ENCODE measurements at places on chromosomes 5 and 9. TPM values are rescaled to one million over a fixed set of nuclear protein-coding genes. Genes with fewer than 3 reads are reported as not detected.

- no peak for DNase-seq
Observed at GRCh38 chr5:77312413-77312812, 101.9 kb downstream of the PDE8B start.

DNA sequence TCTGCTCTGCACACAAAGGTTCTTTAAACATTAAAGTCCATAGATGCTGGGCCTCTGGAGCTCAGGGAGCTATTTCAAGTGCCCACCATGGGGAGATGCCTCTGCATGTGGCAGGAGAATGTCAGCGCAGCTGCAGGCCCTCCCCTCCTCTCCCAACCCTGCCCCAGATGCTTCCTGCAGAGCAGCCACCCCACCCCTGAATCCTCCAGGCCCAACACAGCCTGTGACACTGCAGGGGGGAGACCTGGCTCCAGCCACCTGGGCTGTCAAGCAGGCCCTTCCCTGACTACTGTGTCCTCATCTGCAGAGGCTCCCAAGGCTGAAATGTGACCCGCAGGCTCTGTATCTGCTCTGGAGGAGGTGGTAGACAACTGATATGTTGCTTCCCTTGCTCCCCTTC is 213.9 kb downstream of the GABBR2 start:
- no peak for DNase-seq

GRCh38 chr5:73451224-73452130 is 2.9 kb upstream of the FOXD1 start:
- DNase-seq = no peak

DNA sequence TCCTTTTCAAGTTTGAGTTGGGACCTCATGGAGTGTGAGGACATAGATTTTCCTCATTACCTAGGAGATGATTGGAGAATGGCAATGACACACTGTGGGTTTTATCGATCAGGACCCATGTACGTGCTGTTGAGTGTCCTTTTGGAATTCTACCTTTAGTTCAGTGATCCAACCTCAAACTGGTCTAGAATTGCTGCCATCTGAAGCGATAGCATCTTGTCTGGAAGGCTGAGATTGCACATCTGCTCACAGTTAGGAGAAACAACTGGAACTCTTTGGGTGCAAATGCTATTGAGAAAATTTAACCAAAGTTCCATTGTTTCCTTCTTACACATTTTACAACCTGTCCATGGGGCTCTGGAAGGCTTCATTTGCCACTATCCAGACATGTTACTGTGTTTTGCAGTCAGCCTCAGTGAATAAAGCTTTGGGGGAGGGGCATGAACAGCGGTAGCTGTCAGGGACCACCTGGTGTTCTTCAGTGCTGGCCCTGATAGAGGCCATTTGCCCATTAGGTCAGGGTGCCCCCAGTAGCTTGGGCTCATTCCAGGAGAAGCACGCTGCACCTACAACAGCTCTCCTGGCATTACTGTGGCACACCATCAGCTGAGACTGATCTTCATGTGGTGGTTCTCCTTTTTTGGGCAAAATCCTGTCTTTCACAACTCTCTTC is 123.1 kb downstream of the PDE8B start:
- peak; percentile 78 for DNase-seq

DNA sequence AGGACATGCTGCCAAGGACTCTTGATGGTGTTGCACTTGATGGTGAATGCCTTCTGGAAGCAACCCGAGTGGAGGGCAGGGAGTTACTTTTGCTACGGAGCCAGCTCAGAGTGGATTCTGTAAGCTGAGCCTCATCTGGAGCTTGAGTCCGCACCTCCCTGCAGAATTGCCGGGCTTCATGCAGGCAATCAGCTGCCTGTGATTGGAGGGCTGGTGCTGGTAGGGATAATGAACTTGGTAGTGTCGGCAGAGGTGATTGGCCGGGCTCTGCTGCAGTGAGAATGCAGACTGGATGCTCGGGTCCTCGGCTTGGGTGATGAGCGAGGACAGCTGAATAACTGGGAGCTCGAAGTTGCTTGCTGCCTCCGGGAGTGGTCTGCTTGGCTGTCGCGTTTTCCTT is 23.1 kb downstream of the SLC25A25 start:
- DNase-seq = peak; percentile 75

DNA sequence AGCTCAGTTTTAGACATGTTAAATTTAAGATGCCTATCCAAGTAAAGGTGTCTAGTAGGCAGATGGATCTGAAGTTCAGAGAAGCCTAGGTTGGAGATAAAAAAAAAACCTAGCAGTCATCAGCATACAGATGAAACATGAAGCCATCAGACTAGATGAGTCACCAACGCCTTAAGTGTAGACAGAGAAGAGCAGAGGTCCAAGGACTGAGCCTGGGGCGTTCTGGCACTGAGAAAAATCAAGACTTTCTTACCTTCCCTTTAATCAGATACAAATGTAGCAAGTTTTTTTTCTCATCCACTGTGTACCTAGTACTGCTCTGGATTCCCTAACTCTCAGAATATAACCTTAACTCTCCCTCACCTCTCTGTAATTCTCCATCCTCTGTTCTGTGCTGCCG is 97.3 kb downstream of the SIL1 start:
- no peak for DNase-seq

GRCh38 chr9:94941211-94941875 is 214.8 kb downstream of the AOPEP start:
- no peak for DNase-seq

- no peak for DNase-seq
Observed at GRCh38 chr9:21836437-21837161, 34.2 kb downstream of the MTAP start.

- no peak for DNase-seq
Observed at GRCh38 chr5:170087168-170087817, 18.4 kb upstream of the FOXI1 start.

GRCh38 chr5:120779674-120780073 is 315.6 kb downstream of the PRR16 start:
- DNase-seq = no peak

DNA sequence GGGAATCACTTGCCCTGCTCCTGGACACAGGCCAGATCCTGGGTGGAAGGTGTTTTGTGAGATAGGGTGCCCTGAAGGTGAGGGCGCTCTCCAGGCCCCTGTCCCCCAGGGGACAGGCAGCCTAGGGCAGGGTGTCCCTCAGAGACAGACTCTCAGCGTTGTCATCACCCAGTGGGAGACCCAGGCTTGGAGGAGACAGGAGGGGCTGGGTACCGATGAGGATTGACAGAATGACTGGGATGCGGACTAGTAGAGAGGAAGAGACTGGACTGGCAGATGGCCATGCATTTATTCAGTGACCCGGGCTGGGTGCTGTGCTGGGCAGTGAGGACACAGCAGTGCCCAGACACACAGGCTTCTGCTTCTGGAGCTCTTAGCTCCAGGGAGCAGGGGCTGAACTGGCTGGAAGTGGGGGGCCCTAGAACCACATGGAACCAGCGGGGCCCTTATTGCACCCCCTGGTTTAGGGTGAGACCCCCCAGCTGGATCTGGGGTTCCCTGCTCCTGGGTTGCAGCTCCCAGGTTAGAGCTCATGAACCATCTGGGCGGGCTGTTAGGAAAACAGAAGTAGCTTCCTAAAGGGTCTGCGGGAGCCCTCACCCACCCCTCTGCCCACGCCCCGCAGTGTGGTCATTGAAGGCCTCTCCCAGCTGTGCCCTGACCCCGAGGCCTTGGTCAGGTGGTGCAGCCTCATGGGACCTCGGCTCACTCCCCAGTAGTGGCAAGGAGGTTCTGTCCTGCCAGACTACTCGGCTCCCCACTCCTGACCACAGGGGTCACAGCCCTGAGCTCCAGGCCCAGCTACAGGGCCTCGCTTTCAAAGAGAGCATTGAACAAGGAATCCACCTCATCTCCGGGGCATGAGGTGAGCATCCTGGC is 116.7 kb upstream of the LMX1B start:
- DNase-seq = no peak

DNA sequence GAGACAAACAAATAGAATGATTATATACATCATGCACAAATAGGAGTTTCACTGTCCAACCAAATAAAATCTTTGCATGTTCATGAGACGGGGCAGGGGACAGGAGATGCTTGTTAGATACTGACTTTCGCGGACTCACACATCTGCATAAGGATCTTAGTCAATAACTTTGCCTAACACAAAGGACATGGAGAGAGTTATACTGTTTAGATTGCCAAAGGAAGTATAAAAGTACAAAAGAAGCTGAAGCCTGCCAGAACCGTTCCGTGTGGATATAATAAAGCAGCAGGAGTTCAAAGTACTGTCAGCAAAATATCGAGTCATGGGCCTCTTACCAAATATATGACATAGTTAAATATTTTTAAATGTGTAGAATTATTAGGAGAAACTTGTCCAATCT is 1148.4 kb downstream of the EFNA5 start:
- no peak for DNase-seq

DNA sequence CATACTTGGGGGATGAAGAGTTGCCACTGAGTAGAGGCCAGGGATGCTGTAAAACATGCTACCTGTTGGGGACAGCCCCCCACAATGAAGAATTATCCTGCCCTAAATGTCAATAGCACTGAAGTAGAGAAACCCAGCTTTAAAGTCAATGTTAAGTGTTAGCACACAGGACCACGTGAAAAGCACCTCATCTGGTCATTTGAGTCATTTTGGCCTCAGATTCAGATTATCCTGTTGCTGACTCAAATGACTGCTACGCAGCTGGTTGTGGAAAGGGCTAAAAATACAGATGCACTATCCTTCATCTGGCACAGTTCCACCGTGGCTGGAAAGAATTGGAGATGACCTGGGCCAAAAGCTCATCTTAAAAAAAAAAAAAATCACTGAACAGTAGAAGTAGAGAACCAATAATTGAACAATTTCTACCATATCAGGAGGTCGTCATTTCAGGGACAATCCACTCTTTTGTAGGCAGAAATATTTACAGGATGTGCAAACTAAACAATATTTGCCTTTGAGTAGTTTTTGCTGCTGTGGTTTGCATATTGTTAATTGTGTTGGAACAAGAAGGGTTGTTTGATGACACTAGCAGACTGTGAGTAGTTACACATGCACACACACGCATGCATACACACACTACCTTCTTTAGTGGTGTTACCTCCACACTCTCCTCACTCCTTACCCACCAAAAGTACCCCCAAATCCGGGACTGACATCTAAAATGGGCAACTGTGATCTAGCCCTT is 195.3 kb upstream of the KLF9 start:
- peak; percentile 72 for DNase-seq

DNA sequence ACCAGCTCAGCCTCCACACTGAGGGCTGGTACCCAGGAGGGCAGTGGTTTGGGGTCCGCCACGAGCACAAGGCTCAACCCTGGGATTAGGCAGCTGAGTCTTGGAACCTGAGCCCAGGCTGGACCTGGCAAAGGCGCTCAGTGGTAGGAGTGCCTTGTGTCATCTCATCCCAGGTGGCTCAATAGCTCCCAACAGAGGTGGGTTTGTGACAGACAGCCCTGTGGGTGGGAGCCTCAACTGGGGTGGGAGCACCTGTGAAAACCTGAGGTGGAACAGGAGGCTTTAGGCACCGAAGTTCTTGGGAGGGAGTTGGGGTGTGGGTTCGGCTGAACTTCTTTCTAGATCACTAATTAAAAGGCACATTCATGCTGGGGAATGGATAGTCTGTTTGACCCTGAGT is 35.2 kb upstream of the SMU1 start:
- no peak for DNase-seq

DNA sequence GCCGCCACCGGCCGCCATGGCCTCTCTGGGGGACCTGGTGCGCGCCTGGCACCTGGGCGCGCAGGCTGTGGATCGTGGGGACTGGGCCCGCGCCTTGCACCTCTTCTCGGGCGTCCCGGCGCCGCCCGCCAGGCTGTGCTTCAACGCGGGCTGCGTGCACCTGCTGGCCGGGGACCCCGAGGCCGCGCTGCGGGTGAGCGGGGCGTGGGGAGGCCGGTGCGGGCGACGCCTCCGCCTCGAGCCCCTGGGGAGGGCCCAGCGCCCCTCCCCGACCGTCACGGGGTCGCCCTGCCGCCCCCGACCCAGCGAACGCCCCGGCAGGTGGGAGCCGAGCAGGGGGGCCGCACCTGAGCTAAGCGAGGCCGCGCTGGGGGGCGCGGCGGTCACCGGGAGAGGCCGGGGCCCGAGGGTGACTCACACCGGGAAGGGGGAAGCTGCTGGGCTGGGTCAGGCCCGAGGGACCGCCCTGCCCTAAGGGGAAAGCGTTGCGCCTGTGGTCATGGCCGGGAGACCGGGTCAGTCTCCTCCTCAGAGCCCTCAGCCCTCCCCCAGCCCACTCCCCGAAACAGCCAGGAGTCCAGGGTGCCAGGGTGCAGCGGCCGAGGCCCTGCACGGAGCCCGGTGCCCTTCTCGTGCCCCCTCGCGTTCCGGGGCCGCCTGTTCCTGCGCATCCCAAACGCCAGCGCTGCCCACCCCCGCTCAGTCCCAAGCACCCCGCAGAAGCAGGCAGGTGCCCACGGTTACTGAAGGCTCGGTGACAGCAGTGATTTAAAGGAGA is 510 bp downstream of the NOXA1 start:
- peak; percentile 61 for DNase-seq

- DNase-seq = no peak
Observed at GRCh38 chr5:24855485-24855884, 210.7 kb upstream of the CDH10 start.

DNA sequence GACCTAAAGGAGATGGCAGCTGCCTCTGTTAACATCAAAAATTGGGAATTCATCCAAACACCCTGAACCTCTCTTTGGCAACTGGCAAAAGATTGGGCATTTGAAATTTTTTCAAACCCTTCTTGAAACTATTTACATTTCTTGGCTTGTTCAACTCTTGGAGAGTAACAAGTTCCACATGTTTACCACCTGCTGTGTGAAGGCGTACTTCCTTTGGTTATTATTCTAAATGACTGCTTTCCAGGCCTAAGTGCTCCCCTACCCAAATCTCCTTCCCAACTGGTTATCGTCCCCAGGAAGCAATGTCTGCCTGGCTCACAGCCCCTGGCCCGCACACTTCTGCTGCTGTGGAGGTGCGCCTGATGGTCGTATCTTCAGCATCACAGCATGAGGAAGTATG is 422.7 kb downstream of the DMAC1 start:
- no peak for DNase-seq

DNA sequence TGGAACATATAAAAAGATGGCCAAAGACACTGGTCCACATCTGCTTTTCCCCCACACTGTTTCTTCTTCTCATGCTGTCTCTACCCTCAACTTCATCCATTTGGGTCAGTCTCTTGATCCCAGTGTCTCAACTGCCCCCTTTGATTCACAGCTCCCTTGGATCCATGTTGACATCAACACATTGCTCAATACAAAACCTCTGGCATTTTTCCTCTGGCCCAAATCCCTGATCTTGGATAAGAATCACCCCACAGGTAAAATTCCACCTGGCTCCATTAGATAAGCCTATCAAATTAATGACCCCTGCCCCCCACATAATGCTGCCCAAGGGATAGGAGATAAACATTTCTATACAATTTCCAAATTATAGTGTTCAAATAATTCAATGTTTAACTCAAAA is 229.8 kb downstream of the TLE1 start:
- DNase-seq = no peak

- no peak for DNase-seq
Observed at GRCh38 chr5:59190746-59191145, 607.9 kb downstream of the RAB3C start.

- no peak for DNase-seq
Observed at GRCh38 chr9:14331120-14331519, 17.2 kb upstream of the NFIB start.

GRCh38 chr5:126732716-126733115 is 44.2 kb upstream of the LMNB1 start:
- DNase-seq = no peak

GRCh38 chr9:97076238-97076637 is 37.3 kb upstream of the CTSV start:
- no peak for DNase-seq

Gene SPATA31A3
- not detected for total RNA-seq

Gene INSL4
- not detected for total RNA-seq

Gene PCDHA1
- total RNA-seq = 0.41 TPM

Gene SLC34A3
- total RNA-seq = not detected

Gene IFNA13
- total RNA-seq = not detected

Gene HTR1A
- total RNA-seq = 11.7 TPM

Gene TAF11L10
- not detected for total RNA-seq

Gene ABO
- total RNA-seq = 0.29 TPM

Gene CCDC69
- 55.9 TPM for total RNA-seq

Gene TRMT10B
- total RNA-seq = 4.8 TPM
